ENCODE measurements at places on chromosomes 7 and 10. TPM values are rescaled to one million over a fixed set of nuclear protein-coding genes. Genes with fewer than 3 reads are reported as not detected.

Gene SFTPA2
- total RNA-seq: not detected

Gene ZNF804B
- not detected for total RNA-seq

Gene DGKB
- total RNA-seq: not detected

Gene CABCOCO1
- 0.76 TPM for total RNA-seq

Gene BAMBI
- 1.9 TPM for total RNA-seq

Gene BZW2
- 166 TPM for total RNA-seq

Gene KCP
- total RNA-seq: not detected

Gene ABCB4
- not detected for total RNA-seq

Gene OR9A2
- not detected for total RNA-seq

Gene GNG11
- total RNA-seq: 284 TPM

Gene PKD2L1
- total RNA-seq: not detected

Gene LLCFC1
- total RNA-seq: not detected

Gene PLEKHA1
- 44.7 TPM for total RNA-seq

Gene CHN2
- total RNA-seq: 1.6 TPM

Gene WDFY4
- total RNA-seq: 1.3 TPM

Gene CRYGN
- not detected for total RNA-seq

Gene ELFN1
- total RNA-seq: 0.65 TPM

Gene MSMB
- not detected for total RNA-seq

Gene C10orf62
- total RNA-seq: 0.10 TPM

Gene CHAT
- not detected for total RNA-seq

Gene FXYD4
- total RNA-seq: not detected

Gene MICU1
- total RNA-seq: 38.9 TPM

Gene CTTNBP2
- not detected for total RNA-seq

Gene AKR1C4
- total RNA-seq: not detected

Gene ITGA8
- total RNA-seq: 0.57 TPM

Gene PDE6C
- not detected for total RNA-seq

Gene GPRIN2
- total RNA-seq: not detected

Measured in vein endothelial cell (primary cell).